ENCODE measurements at places on chromosomes 6 and 20.

DNA sequence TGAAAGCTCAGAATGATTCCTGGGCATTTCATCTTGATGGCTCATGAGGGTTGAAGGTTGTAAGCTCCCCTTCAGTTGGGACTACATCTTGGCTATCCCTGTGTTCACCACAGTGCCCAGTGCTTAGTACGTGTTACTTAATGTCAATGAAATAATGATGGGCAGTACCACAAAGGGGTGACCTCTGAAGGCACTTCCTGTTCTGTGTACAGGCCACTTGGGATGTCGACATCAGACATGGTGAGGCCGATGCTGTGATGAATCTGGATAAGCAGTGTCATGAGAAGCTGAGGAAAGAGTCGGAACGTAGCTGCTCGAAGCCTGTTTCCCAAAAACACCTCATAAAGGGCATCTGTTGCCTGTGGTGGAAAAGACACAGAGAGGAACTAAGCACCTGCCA, 27.6 kb upstream of the RBL1 start:
- DNase-seq: no peak

GRCh38 chr6:122033564-122034181, 365.8 kb upstream of the HSF2 start:
- DNase-seq: no peak

DNA sequence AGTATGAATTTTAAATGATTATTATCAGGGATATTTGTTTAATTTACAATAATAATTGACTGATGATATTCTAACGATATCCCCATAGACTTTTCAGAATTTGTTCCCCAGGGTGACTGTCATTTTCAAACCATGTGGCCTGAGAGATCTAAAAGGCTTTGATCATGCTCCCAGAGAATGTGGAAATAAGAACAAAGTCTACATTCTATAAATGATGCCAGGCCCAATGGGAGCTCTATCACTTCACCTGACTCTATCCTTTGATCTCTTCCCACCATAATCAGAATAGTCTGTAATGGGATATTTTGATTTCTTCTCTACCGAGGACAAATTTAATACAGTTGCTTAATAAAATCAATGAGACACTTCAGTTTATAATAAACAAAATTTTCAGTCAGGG, 483.4 kb upstream of the IRAK1BP1 start:
- no peak for DNase-seq

DNA sequence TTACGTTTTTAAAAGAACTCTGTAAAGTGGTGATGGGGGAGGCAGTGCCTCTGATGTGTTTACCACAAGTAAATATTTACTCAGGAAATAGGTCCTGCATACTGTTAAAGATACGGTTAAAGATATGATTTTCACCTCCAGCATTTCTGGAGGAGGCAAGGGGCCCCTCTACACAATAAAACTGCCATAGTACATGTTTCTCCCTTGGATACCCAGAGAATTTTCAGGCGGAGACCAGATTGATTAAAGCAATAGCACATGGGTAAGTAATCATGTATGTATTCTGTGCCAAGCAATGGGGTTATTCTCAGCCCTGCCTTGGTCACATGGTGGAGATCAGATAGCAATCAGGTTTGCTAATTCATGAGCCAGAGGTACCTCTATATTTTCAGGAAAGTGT, 9.6 kb downstream of the RIPOR2 start:
- no peak for DNase-seq

DNA sequence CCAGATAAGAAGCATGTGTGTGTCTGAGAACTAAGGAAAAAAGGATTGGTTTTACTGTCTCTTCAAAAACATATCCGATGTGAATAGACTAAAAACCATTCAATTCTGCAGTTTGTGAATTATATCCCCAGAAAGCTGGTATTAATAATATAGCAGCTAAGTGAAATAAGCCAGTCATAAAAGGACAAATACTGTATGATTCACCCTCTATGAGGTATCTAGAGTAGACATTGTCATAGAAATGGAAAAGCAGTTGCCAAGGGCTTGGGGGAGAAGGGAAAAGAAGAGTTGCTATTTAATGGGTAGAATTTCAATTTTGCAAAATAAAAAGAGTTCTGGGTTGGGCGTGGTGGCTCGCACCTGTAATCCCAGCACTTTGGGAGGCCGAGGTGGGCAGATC, 137.5 kb downstream of the ATXN1 start:
- DNase-seq: no peak

GRCh38 chr6:72464791-72465691, 156.8 kb upstream of the KCNQ5 start:
- no peak for DNase-seq

- DNase-seq: no peak
These were observed 68.7 kb downstream of the F13A1 start for GRCh38 chr6:6251555-6252280.

GRCh38 chr6:149217466-149217888, 100.0 kb upstream of the TAB2 start:
- no peak for DNase-seq

DNA sequence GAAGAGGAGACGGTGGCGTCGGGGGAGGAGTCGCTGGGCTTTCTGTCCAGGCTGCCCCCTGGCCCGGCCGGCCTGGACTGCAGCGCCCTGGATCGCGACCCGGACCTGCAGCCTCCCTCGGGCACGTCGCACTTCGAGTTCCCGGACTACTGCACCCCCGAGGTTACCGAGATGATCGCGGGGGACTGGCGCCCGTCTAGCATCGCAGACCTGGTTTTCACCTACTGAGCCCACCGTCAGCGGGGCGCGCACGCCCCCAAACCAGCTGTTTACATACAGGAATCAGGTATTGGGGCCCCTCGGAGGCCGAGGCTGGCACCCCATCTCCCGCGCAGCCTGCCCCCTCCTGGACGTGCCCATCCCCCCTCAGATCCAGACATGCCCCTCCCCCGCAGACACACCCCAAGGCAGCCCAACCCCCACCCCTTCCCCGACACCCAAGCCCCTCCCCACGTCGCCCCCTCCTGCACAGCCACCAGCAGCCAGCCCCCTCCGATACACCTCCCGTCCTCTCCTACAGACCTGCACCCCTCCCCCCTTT, 1.4 kb downstream of the SOX12 start:
- DNase-seq: no peak

GRCh38 chr6:2744778-2745177, 5.9 kb downstream of the MYLK4 start:
- no peak for DNase-seq

- DNase-seq: no peak
These were observed 108.9 kb upstream of the EMILIN3 start for GRCh38 chr20:41475503-41475902.

GRCh38 chr6:143971482-143972205, 36.4 kb downstream of the PLAGL1 start:
- no peak for DNase-seq

GRCh38 chr6:135831016-135831415, 20.5 kb upstream of the PDE7B start:
- DNase-seq: no peak

DNA sequence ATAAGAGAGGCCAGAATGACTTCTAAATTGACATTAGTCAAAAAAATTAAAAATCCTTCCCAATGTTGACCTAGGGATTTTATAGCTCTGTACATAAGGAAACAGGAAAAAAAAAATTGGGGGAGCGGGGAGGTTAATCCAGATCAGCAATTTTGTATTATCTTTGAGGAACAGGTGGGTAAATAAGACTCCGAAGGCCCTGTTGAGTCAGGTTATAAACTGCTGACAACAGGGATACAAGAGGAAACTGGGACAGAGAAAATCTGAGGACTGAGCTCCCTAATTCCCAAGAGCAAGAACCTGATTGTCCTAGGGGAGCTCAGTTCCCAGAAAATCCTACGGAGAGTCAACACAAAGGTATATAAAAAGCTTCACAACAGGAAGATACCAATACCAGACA, 26.8 kb upstream of the CRIP3 start:
- DNase-seq: no peak

DNA sequence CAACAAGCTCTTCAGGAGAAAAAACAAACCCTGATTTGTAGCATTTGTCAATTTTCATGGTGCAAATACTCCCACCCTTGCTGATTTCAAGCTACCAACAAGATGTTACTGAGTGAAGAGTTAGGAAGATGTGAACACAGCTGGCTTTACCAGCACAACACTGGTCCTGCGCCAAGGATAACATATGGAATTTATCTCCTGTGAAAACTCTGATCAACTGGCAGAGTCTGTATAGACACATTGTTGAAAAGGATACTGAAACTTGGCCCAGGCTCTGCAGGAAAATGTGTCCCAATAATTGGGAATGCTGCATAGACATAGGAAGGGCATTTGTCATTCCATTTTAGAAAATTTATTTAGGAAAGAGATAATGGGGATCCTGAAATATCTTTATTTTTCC, 29.0 kb downstream of the OTOR start:
- DNase-seq: no peak

DNA sequence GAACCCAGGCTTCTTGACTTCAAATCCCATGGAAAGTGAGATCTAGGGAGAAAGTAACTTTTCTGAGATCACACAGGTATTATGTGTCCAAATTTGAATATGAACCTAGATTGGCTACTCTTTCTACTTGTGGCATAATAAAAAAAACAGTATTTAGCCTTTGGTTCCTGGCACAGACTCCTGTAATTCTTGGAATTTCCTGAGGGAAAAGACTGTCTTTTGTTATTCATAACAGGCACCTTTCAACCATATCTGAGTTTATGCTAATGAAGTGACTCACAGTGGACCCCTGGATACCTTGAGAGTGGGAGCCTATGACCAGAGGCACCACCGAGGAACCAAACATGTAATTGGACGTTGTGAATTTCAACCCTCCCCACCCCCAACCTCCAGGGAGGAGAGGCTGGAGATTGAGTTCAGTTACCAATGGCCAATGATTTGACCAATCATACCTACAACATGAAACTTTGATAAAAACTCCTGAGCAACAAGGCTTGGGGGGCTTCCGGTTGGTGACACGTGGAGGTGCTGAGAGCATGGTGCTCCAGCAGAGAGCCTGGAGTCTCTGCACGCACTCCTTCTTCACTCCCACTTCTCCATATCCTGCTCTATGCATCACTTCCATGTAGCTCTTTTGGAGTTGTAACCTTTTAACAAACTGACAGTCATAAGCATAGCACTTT, 48.8 kb downstream of the LAMA4 start:
- DNase-seq: no peak

- no peak for DNase-seq
These were observed 4.0 kb downstream of the PKIG start for GRCh38 chr20:44586289-44586911.

DNA sequence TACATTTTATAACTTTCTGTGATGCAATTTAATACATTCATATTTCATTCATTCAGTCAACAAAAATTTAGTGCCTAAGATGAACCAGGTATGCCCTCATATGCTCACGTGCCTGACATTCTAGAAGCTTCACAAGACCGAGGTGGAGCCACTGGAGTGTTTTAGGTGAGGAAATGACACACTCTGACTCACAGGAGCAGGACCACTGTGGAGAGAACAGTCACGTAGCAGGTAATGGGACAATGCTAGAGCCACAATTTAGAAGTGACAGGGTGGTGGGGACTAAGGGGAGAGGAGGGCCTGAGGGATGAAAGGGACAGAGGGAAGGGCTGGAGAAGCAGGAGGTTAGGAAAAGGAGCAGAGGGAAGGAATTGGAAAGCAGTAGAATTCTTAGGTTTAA, 17.6 kb upstream of the HLA-A start:
- DNase-seq: no peak

GRCh38 chr6:111864138-111865048, 8.9 kb downstream of the FYN start:
- no peak for DNase-seq

GRCh38 chr6:123810214-123810613, 6.5 kb downstream of the NKAIN2 start:
- DNase-seq: no peak

GRCh38 chr6:109139109-109139508, 43.8 kb downstream of the CEP57L1 start:
- DNase-seq: no peak

DNA sequence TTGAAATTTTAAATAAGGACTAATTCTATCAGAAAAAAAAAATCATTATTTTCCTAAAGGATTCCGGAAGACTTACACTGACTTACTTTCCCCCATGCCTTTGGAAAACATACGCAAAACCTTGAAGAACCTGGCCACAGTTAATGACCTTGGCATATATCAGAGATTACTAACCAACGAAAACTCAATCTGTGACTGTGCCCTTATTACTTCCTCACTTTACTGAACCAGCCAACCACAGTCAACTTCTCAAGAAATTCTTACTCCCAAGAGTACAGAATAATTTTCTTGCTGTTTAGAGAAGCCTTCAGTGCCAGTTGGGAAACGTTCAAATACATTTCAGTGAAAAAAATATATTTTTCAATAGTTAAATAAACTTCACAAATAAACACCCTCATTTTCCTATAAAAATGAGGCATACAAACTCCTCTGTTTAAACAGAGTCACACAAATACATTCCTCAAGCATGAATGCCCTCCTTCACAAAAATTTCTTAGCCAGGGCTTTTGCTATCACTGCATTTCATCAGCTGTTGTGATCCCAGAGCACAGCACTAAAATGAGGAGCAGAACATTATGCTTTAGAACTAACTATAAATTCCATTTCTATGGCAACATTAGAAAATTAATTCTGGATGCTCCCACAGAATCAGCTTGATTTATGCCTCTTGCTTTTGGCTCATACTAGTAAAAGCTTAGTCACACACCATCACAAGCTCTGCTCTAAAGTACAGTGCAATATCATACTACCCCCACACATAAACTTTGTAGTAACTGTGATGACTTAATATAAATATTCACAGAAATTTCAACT, 117.6 kb downstream of the DST start:
- no peak for DNase-seq

- no peak for DNase-seq
These were observed 178.7 kb upstream of the TNFAIP3 start for GRCh38 chr6:137688230-137688971.

- no peak for DNase-seq
These were observed 176.4 kb upstream of the AKAP12 start for GRCh38 chr6:151063352-151063751.

- no peak for DNase-seq
These were observed 76.0 kb downstream of the MAN1A1 start for GRCh38 chr6:119273272-119274196.

DNA sequence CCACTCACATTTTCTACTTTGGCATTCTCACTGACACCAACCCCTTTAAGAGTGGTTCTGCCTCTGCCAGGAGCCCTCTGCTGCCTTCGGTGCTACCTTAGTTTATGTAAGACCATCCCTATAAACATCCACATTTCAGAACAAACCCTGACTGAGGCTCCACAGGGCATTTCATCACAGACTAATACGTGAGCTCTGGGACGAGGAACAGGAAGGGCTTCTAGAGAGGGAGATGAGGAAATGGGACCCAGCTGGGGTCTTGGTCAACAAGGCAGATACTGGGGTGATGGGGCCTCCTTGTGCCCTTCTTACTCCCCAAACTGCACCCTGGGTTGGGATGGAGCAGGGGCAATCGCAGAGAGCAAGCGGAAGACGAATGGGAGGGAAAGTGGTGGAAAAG, 86.5 kb upstream of the FYN start:
- DNase-seq: no peak

GRCh38 chr20:9441948-9442347, 72.4 kb upstream of the LAMP5 start:
- DNase-seq: no peak

GRCh38 chr6:167412506-167412905, 87.6 kb downstream of the TTLL2 start:
- DNase-seq: no peak
